Kidney (tissue), 22 donors: ENCODE measurements at places on chromosomes 4 and X.

- no peak for DNase-seq
Observed at GRCh38 chrX:97682991-97683840, 799.5 kb downstream of the RPA4 start.

GRCh38 chrX:110120025-110120424, 117.1 kb downstream of the TMEM164 start:
- no peak for DNase-seq

DNA sequence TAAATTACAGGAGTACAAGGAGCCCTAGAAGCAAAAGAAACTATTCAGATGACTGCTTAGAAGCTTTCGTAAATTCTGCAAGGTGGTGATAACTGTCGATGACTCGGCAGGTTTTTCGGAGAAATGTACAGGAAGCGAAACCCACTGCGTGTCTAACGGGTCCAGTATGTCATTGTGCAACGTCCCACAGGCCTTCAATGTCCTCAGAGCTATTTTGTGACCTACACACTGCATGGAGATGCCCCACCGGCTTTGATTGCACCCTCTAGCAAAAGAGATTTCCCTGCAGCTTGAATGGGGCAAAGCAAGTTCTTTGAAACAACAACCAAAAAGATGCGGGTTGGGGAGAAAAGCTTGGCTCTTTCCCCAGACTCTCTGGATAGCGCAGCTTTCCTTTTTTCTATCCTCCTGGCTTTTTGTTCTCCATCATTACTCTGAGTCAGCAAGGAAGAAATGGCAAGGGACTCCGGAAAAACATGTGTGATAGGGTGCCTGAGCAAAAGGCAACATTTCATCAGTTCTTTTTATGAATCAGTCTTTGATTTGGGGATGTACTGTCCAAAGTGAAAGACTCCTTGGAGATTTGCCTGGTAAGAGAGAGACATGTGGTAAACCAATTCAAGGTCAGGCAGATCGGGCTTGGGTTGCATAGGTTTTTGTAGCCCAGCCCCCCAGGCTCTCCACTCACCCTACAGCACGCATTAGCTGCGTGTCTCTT, 112.0 kb upstream of the TBL1X start:
- DNase-seq, result no peak

- DNase-seq, result peak; percentile 62
Observed at GRCh38 chr4:3703677-3704521, 62.3 kb upstream of the ADRA2C start.

GRCh38 chr4:125359363-125359762, 44.6 kb downstream of the FAT4 start:
- no peak for DNase-seq

- peak; percentile 76 for DNase-seq
Observed at GRCh38 chr4:7323872-7324650, 110.7 kb downstream of the PSAPL1 start.

- no peak for DNase-seq
Observed at GRCh38 chrX:63735882-63736281, 49.1 kb downstream of the ARHGEF9 start.

GRCh38 chr4:149716728-149717127, 98.9 kb downstream of the IQCM start:
- no peak for DNase-seq

DNA sequence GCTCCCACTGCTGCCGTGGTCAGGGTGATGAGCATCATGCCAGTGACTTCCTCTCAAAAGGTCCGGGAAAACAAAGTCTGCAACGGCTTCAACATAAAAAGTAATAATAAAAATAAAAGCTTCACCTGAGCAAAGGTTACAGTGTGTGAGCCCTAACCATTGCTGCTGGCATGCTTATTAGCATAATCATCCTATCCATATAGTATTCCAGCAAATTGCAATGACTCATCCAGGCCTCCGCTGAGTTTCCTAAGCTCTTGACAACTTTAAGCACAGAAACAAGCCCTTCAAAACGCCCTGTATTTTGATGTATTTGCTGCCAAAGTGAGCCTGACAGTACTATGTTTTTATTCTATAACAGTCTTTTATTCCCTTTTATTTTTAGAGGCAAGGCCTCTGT, 100.5 kb downstream of the AASDH start:
- DNase-seq, result no peak

- DNase-seq, result no peak
Observed at GRCh38 chrX:47098338-47099094, 20.3 kb downstream of the RGN start.

GRCh38 chr4:77695774-77696173, 90.2 kb downstream of the CXCL13 start:
- DNase-seq, result no peak

GRCh38 chrX:13284570-13284969, 35.3 kb downstream of the ATXN3L start:
- DNase-seq, result no peak

DNA sequence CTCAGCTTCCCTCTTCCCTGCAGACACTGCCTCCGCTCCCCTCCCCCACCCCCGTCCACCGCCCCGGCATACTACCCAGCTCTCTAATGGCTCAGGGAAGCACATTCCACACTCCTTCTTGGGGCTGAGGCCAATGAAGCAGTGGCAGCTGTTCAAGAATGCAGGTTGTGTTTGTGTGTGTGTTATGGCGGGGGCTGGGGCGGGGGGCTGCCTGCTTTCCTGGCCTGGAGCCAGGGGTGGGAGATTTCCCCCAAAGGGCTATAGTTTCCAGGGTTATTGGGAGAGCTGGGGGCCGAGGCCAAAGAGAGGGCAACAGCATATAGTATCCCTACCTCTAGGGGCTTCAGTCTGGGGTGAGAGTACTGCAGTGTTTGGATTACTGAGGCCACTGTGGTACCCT, 149.4 kb downstream of the EFNB1 start:
- peak; percentile 90 for DNase-seq
